ENCODE measurements at places on chromosomes 4 and X.

GRCh38 chrX:49915361-49916222 lies 6.8 kb upstream of the CLCN5 start:
- DNase-seq: no peak

DNA sequence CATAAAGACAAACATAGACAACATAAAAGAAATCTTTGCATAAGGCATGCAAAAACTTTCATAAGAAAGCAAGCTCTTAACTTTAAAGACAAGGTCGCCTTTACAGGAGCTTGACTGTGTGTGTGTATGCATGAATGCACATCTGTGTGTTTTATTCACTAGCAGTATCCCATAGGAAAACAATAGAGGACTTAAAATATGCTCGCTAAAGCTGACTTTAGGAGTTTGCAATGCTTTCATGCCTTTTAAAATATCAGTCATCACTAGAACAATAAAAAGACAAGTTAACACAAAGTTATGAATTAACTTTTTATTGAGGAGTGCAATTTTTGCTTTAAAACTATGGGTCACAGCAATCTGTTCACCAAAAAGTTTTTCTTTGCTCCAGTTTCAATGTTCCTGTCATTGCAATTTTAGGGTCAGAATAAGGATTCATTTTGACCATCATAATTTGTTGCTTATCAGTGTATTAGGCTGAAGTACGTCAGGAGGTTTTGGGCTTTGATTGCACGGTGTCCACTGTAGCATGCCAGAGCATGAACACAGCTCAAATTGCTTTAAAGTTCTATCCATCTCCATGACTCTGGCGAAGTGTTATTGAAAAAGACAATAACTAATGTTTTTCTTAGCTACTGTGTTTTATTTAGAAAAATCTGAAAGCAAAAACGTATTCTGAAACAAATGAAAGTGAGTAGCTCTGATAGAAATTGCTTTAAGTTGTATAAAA lies 36.9 kb downstream of the ANXA10 start:
- DNase-seq: no peak

DNA sequence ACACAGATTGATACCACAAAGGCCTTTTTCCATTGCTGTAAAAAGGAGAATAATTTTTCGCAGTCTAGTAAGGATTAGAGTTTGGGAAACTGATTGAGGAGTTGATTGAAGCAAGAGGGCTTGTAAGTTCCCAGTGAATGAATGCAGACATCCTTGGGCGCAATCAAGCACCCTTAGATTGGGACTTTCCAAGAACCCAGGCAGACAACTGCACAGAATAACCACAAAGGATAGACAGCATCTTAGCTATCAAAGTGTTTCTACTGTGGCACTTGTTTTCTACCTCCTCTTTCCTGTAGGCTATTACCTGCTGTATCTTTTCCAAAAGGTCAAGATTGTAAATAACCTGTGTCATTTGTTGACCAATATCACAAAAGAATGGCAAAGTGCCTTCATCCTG lies 2.6 kb downstream of the COX18 start:
- no peak for DNase-seq

DNA sequence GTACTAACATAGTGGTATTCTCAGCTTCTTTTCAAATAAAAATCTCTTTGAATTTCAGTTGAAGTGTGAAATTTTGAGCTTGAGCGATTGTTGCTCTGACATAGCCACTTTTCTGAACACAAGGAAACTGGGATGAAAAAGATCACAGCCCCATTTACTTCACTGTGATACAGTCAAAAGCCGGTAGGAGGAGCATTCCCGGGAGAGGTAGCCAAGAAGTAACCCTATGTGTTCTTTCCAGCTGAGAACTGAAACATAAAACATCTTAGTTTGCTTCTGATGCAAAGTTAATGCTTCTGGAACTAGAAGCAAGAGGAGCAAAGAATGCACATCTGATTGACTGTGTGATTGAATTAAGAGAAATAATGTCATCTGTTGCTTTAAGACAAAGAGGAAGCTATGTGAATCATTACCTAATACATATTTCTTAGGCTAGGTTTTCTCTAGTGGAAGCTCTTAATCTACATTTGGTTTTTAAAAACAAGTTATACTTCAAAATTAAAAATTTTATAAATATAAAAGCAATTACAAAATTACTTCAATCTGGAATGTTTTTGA lies 88.3 kb upstream of the UNC5C start:
- DNase-seq: no peak

- DNase-seq: no peak
Observed at GRCh38 chr4:3599951-3600350, 67.7 kb upstream of the LRPAP1 start.

DNA sequence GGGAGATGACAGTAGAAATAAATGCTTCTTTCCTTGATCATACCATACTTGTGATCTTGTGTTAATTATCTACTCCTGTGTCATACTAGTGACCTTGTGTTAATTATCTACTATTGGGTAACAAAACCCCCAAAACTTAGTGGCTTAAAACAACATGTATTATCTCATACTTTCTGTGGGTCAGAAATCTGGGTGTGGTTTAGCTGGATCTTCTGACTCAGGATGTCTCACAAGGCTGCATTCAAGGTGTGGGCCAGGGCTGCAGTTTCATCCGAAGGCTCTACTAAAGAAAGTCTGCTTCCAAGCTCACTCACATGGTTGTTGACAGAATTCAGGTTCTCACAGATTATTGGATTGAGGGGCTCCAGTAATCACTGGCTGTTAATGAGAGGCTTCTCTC lies 70.3 kb upstream of the NDP start:
- no peak for DNase-seq

DNA sequence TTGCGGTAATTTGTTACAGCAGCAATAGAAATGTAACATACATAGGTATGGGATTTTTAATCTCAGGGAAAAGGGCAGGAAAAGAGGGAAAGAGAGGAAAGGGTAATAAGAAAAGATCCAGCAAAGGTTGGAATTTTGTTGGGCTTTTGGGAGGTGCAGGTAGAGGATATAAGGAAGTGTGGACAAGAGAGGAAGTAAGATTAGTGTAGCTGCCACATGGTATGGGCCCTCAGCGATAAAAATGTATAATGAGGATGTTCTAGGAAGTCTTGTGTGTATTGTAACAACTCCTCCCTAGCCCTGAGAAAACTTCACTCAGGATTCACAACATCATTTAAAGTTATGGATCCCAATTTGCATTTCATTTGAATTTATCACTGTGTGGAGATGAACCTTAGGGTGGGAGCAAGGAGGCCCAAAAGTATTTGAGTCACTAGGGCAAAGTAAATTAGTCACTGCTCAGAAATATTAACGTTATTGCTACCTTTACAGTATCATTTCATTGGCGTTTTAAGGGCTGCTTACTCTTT lies 2.8 kb upstream of the IL21 start:
- DNase-seq: no peak

GRCh38 chr4:151940291-151940690 lies 179.5 kb upstream of the GATB start:
- DNase-seq: no peak

GRCh38 chr4:116733370-116733769 lies 352.0 kb downstream of the TRAM1L1 start:
- DNase-seq: no peak

GRCh38 chr4:153530284-153530999 lies 64.3 kb downstream of the TMEM131L start:
- DNase-seq: no peak

DNA sequence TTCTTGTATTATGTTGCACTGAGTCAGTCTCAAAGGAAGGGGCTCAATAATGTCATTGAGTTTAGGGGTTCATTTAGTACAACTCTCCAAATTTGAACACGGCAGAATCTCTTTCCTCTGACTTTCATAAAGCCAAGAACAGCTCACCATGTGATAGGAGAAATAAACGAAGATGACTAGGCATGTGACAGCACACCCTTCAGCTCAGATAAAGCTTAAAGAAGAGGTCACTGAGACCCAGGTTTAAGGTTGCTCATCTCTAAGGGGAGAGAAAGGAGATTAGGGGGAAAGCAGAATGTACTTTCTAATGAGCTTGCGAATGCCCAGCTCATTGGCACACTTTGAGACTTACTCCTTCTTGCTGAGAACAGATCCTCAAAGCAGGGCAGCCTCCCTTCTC lies 89.0 kb downstream of the PLAC1 start:
- DNase-seq: no peak

DNA sequence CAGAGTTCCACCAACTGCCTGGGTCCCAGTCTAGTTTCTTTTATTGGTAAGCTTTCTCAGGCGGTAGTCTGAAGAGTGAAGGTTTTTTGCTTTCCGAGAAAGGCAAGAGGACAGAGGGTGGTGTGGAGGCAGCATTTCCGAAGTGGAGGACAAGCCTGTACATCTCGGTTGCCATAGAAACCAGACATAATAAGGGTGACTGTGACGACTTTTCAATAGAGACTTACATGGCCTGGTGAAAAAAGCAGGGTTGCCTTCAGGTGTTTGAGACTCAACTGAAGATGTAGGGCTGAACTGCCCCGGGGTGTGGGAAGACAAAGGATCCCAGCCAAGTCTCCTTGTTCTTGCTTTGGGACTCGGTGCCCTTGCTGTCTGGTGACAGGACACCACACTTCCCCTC lies 53.6 kb upstream of the RAB40AL start:
- no peak for DNase-seq

DNA sequence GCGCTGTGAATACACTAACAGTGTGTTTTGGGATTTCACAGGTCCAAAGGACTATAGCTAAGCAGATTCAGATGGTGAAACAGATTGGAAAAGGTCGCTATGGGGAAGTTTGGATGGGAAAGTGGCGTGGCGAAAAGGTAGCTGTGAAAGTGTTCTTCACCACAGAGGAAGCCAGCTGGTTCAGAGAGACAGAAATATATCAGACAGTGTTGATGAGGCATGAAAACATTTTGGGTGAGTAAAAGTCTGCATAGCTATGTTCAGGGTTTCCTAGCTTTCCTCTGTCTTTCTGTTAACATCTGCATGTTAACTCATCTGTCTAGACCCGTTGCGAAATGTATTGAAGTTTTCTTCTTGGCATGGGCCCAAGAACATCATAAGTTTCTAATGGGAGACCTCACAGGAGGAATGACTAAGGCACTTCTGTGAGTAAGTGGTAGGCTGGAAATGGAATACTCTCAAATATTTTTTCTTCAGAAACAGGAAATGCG lies 372.1 kb downstream of the BMPR1B start:
- DNase-seq: no peak

DNA sequence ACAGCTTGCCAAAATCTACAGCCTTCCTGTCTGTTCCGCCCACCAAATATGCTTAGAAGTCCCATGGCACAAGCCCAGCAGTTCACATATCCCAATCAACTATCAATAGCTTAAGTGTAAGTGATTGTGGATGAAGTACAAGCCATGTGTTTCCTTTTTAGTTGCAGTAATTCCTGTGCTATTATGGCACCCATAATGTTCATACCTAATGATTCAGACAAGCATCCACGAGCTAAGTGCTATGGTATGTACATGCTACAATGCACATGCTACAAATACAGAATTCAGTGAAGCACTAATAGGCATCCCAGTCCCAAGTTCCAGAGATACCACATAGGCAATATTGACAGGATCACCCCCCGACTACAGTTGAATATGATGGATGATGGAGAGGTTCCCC lies 94.5 kb downstream of the PCDH19 start:
- DNase-seq: no peak

GRCh38 chr4:104896660-104897645 lies 249.7 kb upstream of the TET2 start:
- no peak for DNase-seq

DNA sequence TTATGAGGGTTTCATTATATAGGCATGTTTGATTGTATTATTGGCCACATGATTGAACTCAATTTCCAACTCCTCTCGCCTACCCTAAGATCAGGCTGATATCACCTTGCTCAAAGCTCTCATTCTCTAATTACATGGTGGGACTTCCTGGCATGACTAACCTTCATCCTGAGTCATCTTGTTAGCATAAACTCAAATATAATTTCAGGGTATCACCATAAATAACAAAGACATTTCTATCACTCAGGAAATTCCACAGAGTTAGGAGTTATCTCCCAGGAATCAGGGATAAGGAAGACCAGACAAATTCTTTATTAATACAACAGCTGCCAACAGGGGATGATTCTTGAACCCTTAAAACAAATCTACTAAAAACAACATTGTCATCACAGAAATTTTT lies 90.7 kb downstream of the NDST3 start:
- no peak for DNase-seq

DNA sequence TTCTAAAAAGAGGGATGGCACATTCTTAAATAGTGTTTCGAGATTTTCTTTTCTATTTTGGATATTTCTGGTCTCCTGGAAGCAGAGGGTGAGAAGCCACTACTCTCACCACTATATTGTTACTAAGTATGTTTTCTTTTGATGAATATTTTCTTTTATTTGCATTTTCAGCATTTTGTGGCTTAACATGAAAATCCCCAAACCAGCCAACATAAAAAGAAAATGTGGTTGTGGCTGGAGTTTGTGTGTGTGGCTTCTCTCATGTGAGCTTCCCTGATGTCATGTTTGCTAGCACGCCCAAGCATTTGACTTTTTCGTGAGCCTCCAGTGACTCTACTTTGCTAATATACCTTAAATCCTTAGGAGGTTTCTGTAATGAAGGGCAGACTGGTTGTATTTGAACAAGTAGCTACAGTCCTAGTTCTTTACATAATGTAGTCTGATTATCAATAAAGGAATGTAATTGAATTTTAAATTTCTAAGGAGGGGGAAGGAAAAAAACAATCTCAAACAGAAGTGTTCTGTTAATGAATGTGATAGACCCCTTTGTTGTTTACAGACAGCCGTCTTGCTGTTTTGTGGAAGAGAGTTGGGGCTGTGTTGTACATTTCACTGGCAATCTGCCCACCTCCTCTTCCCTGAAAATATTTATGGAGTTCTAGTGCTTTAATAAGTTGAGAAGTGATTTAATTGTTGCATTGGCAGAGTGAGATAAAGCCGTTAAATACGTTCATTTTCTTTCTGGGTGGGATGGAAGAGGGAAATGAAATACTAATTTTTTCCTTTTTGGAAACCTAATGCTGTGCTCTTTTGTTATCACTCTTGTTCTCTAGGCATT lies 114.6 kb downstream of the ARHGAP10 start:
- no peak for DNase-seq

DNA sequence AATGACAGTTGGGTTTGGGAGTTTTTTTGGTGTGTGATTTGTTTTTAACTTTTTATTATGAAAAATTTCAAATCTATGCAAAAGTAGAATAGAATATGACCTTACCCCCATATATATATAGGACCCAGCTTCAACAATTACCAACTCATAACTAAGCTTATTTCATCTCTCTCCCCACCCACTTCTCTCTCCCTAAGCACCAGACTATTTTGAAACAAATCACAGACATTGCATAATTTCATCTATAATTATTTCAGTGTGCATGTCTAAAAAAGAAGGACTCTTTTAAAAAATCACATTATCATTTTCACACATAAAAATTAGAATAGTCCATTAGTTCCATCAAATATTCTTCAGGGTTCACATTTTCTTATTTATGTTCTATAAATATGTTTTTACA lies 28.3 kb upstream of the NKX6-1 start:
- no peak for DNase-seq

DNA sequence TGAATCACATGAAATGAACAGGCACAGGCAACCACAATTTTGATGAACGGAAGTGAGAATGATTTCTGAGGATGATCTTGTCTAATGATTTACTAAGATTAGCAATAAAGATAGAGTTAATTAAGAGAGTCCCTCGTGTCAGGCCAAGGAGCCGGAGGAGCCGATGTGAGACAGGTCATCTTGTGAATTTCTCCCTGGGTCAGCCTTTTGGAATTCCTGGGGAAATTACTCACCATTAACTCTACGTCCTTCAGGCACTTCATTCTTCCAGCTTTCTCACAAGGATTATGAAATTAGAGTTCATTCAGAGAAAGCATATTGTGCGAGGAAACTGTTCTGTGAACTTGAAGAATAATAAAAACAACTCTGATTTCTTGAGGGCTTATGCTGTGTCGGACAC lies 86.7 kb downstream of the PSAPL1 start:
- DNase-seq: no peak

- DNase-seq: no peak
Observed at GRCh38 chrX:117839544-117839943, 277.1 kb downstream of the KLHL13 start.

Data from GM19239 (cell line).